ENCODE measurements at places on chromosomes 1 and 21.

- no peak for DNase-seq
These were observed 40.6 kb upstream of the CD46 start for GRCh38 chr1:207711285-207711684.

- DNase-seq, result no peak
These were observed 23.7 kb downstream of the CAMK1G start for GRCh38 chr1:209607102-209607794.

GRCh38 chr1:35120458-35121133, 41.4 kb downstream of the ZMYM1 start:
- no peak for DNase-seq

- DNase-seq, result no peak
These were observed 56.2 kb downstream of the PCP4 start for GRCh38 chr21:39923476-39923875.

- no peak for DNase-seq
These were observed 98.5 kb upstream of the CD53 start for GRCh38 chr1:110774398-110774797.

DNA sequence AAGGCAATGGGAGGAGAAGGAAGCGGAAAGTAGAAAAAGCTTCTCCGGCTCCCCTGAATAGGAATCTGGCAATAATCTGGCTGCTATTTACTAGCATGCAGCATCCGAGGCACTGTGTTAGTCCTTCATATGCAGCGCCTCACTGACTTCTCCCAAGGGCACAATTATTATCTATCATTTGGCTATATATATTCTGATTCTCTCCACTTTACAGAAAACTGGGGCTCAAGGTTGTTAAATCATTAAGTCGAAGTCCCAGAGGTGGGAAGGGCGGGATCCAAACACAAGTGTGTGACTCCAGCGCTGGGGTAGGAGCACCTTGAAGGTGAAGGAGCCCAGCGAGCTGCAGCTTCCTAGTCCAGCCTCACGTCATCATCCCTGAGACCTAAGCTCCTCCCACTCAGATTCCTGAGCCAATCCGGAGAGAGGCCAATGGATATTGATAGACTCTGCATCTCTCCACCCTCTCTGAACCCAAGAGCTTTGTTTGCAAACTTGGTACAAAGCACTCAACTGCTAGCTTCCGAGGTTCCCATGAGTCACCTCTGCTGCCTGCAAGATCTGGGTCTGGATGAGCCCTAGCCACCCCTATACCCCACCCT, 16.6 kb upstream of the EYA3 start:
- no peak for DNase-seq

GRCh38 chr1:82139751-82140468, 339.2 kb downstream of the ADGRL2 start:
- DNase-seq, result no peak

DNA sequence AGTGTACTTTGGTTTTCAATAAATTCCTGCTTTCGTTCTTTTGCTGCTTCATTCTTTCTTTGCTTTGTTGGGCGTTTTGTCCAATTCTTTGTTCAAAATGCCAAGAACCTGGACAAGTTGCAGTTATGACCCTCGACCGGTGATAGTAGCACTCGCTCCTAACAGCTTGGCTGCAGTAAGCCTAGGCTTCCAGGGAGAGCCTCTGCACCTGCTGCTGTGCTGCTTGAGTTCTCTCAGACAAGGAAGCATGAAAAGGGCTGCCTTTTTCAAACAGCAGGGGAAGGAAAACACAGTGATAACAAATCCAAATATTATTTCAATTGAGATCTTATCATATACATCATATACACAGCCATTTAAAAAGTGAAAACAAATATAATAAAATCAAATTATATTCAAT, 12.8 kb upstream of the RIPK4 start:
- DNase-seq, result no peak

DNA sequence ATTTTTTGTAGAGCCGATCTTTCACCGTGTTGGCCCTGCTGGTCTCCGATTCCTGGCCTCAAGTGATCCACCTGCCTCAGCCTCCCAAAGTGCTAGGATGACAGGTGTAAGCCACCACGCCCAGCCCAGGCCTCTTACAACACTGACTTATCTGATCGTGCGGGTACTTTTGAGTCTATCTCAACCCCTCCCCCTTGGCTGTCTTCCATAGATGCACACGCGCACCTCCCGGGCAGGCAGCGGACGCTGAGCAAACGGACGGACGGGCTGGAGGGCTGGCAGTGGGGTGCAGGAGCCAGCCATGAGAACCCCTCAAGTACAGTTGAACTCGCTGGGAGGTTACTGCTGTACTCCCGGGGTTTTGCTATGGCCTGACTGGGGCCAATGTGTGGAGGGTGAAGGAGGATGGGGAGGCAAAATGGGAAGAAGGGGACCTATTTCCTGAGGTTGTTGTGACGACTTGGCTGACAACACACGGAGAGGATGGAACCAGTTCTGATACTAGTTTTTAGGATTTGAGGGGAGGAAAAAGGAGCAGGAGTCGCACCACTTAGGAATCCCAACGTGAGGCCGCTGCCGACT, 959 bp downstream of the CD58 start:
- no peak for DNase-seq

DNA sequence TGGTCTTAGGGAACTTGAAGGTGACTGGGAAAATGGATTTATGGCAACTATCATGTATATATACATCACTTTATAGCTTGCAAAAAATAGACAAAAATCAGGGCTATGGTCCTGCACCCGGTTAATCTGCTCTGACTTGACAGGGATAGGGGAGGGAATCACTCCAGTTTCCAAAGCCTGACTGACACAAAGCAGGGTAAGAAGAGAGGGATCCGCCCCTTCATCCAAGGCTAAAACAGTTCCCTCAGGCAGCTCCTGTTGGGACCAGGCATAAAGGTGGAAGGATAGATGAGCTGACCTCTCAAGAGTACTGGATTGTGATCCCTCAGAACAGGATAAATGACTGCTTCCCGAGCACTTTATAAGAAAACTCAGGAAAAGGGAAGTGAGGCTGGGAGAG, 1.4 kb downstream of the PBXIP1 start:
- DNase-seq, result no peak

- no peak for DNase-seq
These were observed 944.5 kb downstream of the KCNT2 start for GRCh38 chr1:195663549-195664280.

GRCh38 chr1:216566641-216567205, 143.5 kb upstream of the USH2A start:
- DNase-seq, result no peak

DNA sequence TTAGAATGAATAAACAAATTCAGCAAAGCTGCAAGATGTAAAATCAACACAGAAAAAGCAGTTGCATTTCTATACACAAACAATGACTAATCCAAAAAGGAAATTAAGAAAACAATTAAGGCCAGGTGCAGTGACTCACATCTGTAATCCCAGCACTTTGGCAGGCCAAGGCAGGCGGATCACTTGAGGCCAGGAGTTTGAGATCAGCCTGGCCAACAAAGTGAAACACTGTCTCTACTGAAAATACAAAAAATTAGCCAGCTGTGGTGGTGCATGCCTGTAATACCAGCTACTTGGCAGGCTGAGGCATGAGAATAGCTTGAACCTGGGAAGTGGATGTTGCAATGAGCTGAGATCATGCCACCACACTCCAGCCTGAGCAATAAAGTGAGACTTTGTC, 22.3 kb downstream of the THEM4 start:
- no peak for DNase-seq

GRCh38 chr1:200642481-200642880, 21.9 kb upstream of the KIF14 start:
- DNase-seq, result no peak

DNA sequence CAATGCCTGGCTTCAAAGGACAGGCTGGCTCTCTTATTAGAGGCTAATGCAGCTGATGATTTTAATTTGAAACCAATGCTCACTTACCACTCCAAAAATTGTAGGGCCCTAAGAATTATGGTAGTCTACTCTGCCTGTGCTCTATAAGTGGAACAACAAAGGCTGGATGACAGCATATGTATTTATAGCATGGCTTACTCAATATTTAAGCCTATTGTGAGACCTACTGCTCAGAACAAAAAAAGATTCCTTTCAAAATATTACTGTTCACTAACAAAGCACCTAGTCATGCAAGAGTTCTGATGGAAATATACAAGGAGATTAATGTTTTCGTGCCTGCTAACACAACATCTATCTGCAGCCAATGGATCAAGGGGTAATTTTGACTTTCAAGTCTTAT, 73.8 kb upstream of the DUSP10 start:
- no peak for DNase-seq

DNA sequence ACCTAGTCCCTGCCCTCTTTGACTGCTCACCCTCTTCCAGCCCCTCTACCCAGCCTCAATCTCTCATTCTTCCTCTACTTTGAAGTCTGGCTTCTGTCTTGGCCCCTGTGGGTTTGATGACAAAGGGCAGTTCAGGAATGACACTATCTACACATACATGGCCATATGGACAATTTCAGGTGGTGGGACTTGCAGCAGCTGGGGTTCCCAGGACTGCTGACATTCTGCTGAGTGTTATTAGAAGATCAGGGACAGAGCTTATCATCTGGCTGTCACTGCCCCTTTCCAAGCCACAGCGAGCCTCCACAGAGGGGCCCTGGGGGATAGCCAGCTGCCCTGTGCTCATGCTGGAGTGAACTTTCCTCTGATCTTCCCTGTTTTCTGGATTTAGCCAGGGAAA, 97.4 kb upstream of the IPO9 start:
- DNase-seq, result no peak

DNA sequence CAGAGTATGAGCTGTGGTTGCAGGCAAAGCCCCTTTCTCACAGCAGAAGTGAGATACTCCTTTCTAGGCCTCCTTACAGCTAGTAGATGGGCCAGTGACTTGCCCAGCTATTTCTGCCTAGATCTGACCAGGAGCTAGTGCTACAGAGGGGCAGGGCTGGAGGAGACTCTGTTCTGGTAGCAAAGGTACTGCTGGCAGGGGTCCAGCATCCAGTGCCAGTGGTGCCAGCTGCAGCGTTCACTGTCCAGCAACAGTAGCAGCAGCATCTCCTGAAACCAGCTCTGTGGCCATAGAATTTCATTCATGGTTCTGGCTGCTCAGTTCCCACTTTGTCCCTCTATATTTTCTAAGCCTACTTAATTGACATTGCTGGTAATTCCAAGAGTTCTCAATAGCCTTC, 62.5 kb upstream of the CNN3 start:
- DNase-seq, result no peak

- no peak for DNase-seq
These were observed 76.4 kb downstream of the LTN1 start for GRCh38 chr21:28916150-28916893.

DNA sequence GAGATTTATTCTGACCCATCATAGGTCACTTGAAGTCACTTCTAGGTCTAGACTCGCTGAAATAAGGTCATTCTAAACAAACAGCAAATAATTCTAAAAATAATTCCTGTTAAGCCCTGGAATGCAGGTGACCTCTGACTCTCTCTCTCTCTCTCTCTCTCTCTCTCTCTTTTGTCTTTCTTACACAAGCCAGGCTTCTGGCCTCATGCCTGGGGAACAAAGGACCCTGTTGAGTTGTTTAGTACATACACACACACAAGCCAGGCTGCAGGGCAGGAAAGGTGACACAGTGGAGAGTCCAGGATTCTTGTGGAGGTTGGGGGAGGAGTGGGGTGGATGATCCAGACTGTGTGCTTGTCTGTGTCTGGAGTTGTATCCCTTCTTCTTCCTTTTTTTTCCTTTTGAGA, 4.0 kb upstream of the MEX3A start:
- no peak for DNase-seq

GRCh38 chr1:64482128-64482527, 12.2 kb downstream of the CACHD1 start:
- DNase-seq, result no peak

DNA sequence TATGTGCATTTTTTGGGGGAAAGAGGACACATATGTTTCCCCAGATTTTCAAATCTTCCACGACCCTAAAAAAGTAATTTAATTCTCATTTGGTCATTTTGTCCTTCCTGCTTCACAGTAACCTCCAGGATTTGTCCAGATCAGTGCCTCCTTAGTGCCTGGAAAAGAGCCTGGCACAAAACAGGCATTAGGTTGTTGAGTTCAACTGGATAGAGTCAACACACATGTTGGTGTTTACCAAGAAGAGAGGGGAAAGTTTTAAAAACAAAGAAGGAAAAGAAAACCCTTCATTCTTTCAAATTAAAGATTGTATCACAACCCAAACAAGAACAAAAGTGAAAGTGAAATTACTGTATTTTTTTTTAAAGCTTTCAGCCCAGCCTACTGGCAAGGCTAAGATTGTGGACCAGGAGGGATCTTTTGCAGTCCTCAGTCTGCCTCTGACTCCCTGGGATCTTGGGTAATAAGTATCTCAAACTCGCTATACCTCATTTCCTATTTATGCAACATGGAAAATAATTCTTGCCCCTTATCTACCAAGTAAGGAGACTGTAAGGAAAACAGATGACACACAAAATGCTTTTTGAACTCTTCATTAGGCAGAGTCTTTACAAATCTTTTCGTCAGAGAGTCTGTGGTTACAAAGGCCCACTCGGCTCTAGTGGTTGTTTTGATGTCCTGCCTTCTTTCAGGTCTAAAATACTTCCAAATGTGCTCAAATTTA, 57.8 kb downstream of the ZNF281 start:
- no peak for DNase-seq

GRCh38 chr1:25771221-25772114, 28.5 kb upstream of the SELENON start:
- DNase-seq, result no peak

- no peak for DNase-seq
These were observed 1334.8 kb downstream of the MRPL39 start for GRCh38 chr21:24272521-24272938.

DNA sequence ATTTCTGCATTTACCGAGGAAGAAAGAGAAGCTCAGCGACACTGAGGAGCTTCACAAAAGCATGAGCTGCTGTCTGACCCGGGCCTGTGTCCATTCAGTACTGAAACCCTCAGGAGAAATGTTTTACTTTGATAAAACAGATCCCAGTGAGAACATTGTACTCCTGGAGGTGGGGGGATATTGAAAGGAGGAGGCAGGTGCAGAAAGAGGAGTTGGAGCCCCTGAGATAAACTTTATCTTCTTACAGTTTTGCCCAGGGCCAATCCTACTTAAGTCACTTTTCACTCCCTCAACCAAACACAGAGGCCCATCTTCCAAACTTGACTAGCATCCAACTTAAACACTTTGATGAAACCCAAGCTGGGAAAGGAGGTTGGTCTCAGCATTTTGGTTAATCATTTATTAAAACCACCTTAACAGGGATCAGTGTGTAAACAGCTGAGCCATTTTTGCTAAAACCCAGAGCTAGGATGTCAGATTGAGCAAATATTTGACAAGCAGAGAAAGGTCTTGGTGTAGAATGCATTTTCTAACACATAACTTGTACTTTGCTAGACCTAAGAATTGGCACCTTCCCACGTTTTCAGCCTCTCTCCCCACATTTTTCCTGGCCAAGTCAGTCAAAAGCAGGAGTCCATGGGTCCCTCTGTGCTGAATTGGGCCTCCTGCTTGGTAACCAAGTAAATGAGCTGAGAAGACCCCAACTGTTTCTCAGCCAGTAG, 32.5 kb upstream of the SARS1 start:
- no peak for DNase-seq

DNA sequence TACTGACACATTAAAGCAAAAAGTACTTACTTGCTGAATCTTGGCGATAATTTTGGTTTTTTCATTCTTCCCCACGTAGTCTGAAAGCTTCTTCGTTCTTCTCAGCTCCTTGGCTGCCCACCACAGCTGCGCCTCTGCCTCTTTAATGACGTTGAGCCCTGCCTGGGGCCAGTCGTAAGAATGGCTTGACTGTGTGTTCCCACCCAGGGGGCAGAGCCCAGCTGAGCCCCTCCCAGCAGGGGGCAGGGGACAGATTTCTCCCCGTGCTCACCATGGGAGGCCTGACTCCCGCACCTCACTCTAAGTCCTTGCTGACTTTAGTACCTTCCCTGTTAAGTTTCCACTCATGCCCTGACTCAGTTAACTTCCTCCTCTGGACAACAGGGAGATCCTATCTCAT, 9.0 kb downstream of the CFAP298 start:
- DNase-seq, result no peak

All from coronary artery (tissue), 2 donors.